ENCODE measurements at places on chromosomes 16 and 17. TPM values are rescaled to one million over a fixed set of nuclear protein-coding genes. Genes with fewer than 3 reads are reported as not detected.

NCOR1 gene
- 113 TPM for total RNA-seq

ZKSCAN2 gene
- 2.6 TPM for total RNA-seq

MEIOB gene
- not detected for total RNA-seq

NTN1 gene
- 2.9 TPM for total RNA-seq

EPN3 gene
- total RNA-seq = 0.13 TPM

HSBP1 gene
- total RNA-seq = 142 TPM

RSKR gene
- 6.5 TPM for total RNA-seq

ARL17B gene
- total RNA-seq = 3.0 TPM

ZG16 gene
- total RNA-seq = not detected

RAP1GAP2 gene
- total RNA-seq = 0.99 TPM

KCNJ16 gene
- not detected for total RNA-seq

P2RX5 gene
- total RNA-seq = 1.5 TPM

C1QL1 gene
- total RNA-seq = 0.31 TPM

CARD14 gene
- total RNA-seq = not detected

CAPNS2 gene
- 0.26 TPM for total RNA-seq

KRT33A gene
- total RNA-seq = not detected

ZDHHC1 gene
- 6.3 TPM for total RNA-seq

LPO gene
- not detected for total RNA-seq

HIGD1B gene
- not detected for total RNA-seq

CCDC40 gene
- total RNA-seq = 2.9 TPM

WFDC1 gene
- 29.6 TPM for total RNA-seq

MYADML2 gene
- under 0.01 TPM for total RNA-seq

TOX3 gene
- not detected for total RNA-seq

TBC1D3 gene
- total RNA-seq = not detected

KRTAP17-1 gene
- not detected for total RNA-seq
